Aorta (tissue), 5 donors: ENCODE measurements at places on chromosomes 7 and 10.

GRCh38 chr7:106918991-106919390 lies 53.9 kb downstream of the PIK3CG start:
- no peak for DNase-seq

DNA sequence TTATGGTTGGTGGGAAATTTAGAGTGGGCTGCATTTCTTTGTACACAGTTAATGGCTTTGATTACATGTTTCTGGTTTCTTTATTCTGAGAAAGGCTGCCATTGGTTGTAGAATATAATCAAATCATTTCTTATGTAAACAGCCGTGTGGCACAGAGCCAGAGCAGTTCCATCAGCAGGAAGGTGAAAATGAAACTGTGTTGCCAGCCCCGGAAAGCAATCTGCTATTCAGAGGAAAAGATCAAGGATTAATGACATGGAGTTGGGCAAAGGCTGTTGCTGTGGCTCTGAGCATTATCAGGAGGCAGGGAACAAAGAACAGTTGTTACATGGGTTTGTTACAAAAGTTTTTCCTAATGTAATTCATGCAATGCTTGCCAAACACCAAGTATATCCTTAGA lies 74.2 kb upstream of the ZNF716 start:
- no peak for DNase-seq

GRCh38 chr7:34675749-34676374 lies 17.8 kb downstream of the NPSR1 start:
- no peak for DNase-seq

DNA sequence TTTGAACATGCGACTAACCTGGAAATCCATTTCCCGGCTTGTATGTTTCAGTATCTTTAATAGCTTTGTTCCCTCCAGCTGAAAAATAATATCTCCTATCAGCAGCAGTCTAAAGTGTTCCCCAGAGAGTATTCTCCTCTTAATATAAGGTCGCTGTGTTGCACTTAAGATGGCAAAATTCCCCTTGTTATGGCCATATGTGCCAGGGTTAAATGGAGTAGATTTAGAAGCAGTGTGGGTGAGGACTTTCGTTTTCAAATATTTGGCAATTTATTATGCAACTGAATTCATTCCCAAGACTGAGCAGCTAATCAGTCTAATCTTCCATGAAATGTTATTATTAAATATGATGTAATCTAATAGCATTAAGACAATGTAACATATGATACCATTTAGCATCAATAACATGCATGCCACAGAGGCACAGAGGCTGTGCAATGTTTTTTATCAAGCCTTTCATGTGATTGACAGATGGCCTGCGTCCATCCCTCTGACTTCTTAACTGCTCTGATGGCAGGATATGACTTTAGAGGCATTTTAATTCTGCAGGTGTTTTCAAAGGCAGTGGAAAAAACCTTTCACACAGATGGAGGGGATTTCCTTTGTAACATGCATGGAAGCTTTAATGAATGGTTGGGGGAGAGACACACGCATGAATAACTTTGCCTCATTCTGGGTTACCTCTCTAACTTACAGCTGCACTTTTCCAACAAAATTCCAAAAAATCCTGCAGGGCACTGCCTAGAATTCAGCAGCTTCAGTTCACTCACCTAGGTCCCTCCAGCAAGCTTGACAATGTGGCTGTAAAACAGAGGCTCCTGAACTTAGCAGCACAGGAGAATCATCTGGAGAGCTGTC lies 55.1 kb upstream of the ZPBP start:
- no peak for DNase-seq

GRCh38 chr10:59880971-59881510 lies 25.3 kb downstream of the CCDC6 start:
- DNase-seq: no peak

- no peak for DNase-seq
These were observed 427.8 kb upstream of the ZMIZ1 start for GRCh38 chr10:78640796-78641636.

DNA sequence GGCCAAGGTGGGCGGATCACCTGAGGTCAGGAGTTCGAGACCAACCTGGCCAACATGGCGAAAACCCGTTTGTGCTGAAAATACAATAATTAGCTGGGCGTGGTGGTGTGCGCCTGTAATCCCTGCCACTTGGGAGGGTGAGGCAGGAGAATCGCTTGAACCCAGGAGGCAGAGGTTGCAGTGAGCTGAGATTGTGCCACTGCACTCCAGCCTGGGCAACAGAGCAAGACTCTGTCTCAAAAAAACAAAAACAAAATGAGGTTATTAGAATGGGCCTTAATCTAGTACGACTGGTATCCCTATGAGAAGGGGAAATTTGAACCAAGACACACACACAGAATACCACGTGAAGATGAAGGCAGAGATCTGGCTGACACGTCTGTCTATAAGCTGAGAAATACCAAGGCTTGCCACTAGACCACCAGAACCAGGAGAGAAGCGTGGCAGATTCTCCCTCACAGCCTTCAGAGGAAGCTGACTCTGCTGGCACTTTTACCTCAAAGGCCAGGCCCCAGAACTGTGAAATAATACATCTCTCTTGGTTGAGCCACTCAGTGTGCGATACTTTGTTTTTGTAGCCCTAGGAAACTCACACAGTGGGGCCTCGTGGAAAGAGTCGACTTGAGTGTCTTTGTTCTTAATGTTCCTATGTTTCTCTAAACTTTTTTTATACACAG lies 59.6 kb downstream of the TMEM209 start:
- no peak for DNase-seq

DNA sequence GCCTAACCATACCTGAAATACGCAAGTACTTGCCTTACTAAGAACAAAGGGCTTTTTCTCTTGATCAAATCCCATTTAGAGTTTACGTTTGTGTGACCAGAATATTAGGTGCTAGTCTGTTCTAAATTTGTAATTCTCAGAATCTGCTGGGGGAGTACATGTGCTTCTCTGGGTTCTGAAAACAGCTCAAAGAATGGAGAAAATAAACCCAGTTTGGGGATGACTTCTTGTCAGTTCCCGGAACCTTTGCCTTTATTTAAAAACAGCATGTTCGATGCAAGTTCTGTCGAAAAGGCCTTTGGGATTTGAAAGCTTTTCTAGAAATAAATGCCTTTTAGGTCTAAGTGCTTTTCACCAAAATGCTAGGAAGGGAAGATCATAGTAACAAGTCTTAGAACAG lies 147.0 kb downstream of the ARID5B start:
- DNase-seq: no peak

DNA sequence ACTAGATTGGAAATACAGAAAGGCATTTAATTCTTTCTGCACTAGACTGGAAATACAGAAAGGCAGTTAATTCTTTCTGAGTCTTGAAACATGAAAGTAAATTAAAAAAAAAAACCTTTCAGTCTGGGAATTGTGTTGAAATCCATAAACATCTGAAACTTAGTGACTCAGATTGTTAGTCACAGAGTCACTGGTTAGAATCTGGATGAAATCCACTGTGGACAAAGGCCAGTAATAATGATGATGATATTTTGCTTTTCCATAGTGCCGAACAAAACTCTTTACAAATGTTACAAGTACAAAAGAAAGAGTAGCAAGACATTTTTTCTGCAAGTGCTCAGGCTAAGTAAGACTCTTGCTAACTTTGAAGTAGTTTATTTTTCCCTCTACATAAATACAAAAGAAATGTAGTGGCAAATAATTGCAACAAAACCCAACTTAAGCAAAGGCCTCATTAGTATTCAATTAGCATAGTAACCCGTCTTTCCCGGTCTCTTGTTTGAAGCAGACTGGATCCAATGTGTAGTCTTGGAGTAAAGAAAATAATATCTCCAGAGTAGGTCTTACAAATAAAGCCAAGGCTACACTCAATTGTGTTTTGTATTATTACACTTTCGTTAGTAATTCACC lies 5.8 kb upstream of the PRTFDC1 start:
- DNase-seq: no peak
